ENCODE measurements at places on chromosomes 13 and 19.

DNA sequence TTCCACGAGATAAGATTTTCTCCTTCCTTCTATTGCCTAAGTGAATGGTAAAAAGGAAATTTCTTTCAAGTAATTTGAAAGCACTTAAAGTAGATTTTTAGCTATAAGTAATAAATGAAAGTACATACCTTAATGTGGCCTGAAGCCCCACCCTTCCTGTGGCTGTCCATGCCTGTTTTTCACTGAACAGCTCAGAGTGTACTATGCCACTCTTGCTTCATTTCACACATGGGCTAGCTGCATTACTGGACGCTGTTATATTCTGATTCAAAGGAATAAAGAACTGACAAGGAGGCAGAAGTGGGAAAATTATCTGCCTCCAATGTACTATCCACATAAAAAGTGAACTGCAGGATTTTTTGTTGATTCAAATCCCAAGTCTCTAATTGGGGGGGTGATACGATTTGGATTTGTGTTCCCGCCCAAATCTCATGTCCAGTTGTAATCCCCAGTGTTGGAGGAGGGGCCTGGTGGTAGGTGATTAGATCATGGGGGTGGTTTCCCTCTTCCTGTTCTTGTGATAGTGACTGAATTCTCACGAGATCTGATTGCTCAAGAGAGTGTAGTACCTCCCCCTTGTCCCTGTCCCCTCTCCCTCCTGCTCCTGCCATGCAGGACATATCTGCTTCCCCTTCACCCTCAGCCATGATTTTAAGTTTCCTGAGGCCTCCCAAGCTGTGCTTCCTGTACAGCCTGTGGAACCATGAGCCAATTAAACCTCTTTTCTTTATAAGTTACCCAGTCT lies 154.7 kb upstream of the SGCG start:
- DNase-seq, result no peak

- no peak for DNase-seq
Measured at GRCh38 chr13:103192511-103193135, 126.4 kb upstream of the SLC10A2 start.

DNA sequence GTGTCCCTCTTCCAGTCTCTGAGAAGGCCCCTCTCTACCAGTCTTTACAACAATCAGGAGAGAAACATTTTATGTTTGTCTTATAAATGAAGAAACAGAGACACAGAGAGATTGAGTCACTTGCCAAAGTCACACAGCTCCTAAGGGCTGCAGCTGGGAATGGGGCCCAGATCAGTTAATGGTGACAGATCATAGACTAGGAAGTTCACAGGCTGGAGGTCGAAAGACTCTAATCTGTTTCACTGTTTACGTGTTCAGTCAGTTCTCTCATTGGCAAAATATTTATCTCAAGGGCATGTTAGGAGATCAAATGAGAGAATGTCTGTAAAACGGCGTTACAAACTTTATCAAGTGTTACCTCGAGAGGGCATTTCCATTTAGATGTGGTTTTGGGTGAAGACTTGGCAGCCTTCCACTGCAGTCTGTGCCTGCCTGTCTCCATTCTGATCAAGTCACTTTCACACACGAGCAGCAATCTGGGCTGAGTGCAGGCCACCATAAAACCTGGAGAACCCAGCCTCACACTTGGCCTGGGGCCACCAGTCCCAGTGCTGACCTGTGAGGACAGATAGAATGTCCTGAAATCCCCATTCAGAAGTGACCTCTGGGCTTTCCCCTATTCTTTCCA lies 65.1 kb downstream of the SIAH3 start:
- DNase-seq, result no peak

GRCh38 chr19:4817467-4818277 lies 13.8 kb downstream of the TICAM1 start:
- no peak for DNase-seq

DNA sequence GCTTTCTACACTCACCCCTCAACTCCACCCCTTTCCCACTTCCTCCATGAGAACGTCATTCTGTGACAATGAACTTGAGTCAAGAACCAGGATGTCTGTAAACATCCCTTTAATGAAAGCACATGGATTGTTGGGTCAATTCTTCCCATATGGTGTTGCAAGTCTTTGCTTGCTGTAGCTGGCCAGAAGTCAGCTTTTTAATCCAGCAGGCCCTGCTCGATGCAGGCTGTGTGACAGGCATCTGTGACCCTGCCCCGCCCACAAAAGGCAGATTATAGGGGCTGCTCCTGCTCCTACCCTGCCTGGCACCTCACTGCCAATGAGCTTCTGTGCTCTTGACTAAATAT lies 78.0 kb downstream of the STARD13 start:
- no peak for DNase-seq

GRCh38 chr19:3378352-3379150 lies 12.2 kb downstream of the NFIC start:
- no peak for DNase-seq

GRCh38 chr19:37077501-37077933 lies 716 bp upstream of the ZNF420 start:
- no peak for DNase-seq

DNA sequence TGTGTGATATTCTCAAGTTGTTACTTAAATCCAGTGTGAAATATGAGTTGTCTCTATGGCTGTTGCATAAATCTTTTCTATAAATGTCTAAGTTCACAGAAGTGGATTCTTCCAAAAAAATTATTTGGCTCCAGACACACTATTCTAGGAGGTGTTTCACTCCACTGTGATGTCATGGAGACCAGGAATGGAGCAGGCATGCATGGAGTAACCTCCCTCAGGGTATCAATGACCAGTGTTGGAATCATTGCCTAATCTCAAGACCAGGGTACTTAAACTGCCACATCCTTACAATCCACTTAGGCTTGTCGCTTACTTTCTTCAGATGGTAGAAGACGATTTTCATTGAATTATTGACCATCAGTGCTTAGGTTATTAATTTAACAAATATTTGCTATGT lies 55.4 kb downstream of the LRRC63 start:
- DNase-seq, result no peak

DNA sequence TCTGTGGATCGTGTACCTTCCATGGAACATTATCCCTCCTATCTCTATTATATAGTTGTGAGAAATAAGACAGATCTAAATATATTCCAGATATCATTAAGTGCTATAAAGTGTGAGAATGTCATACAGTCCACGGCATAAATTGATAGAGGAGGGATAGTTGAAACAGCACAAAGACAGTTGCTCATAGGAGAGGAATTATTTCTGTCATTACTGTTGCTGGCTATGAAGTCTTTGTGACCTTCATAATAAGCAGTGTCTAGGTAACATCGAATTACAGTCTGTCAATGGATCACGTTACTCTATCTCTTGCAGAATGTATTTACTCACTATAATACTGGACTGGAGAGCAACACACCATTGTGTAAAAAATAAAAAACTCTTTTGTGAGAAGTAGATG lies 671.5 kb upstream of the PCDH20 start:
- no peak for DNase-seq

DNA sequence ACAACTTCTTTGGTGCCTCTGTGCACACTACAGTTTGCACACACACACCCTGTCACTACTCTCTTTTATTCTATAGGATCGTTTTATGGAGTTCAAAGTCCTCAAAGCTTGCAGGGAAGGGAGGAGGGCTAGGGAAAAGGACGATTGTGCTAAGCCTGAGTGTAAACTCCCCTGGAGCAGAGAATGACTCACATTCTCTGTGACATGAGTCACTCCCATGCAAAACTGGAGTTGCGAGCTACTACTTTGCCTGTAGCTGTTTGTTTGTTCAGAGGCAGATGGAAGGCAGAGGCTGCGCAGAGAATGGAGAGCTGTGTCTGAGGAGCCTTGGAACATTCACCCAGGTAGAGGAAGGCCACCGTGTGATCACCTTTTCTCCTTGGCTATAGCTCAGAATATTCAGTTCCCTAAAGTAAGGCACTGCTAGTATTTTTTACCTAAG lies 80.5 kb upstream of the MBNL2 start:
- no peak for DNase-seq

- DNase-seq, result no peak
Measured at GRCh38 chr19:16457954-16458331, 13.8 kb downstream of the EPS15L1 start.

GRCh38 chr13:103573446-103573845 lies 507.2 kb upstream of the SLC10A2 start:
- no peak for DNase-seq

- DNase-seq, result no peak
Measured at GRCh38 chr19:19120308-19121231, 17.7 kb downstream of the TMEM161A start.

- DNase-seq, result no peak
Measured at GRCh38 chr13:112799394-112799793, 109.6 kb downstream of the ATP11A start.

GRCh38 chr19:50022823-50023222 lies 2.3 kb downstream of the VRK3 start:
- no peak for DNase-seq

DNA sequence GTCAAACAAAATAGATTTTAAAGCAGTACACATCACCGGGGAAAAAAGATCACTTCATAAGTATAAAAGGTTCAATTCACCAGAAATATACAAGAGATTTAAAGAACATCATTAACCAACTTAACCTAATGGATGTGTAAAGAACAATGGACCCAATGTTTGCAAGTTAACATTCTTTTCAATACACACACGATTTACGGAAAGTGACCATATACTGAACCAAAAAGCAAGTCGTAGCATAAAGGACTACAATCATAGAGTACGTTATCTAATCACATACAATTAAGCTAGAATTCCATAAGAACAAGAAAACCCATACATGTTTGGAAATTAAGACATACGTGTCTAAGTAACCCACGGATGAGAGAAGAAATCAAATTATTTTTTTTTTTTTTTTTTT lies 9.6 kb downstream of the TGDS start:
- DNase-seq, result no peak

GRCh38 chr13:99624936-99625540 lies 123.8 kb downstream of the TM9SF2 start:
- no peak for DNase-seq
